ENCODE measurements at places on chromosomes 3 and 15. TPM values are rescaled to one million over a fixed set of nuclear protein-coding genes. Genes with fewer than 3 reads are reported as not detected.

GRCh38 chr15:100189849-100190248 lies 151.9 kb downstream of the ADAMTS17 start:
- no peaks in the 10 kb centered on the region for H3K27me3 ChIP-seq
- H3K27ac ChIP-seq: no peak overlapping the region
- DNase-seq: no peak
- no peaks in the 10 kb centered on the region for H3K4me1 ChIP-seq
- H3K4me3 ChIP-seq: no peak overlapping the region

DNA sequence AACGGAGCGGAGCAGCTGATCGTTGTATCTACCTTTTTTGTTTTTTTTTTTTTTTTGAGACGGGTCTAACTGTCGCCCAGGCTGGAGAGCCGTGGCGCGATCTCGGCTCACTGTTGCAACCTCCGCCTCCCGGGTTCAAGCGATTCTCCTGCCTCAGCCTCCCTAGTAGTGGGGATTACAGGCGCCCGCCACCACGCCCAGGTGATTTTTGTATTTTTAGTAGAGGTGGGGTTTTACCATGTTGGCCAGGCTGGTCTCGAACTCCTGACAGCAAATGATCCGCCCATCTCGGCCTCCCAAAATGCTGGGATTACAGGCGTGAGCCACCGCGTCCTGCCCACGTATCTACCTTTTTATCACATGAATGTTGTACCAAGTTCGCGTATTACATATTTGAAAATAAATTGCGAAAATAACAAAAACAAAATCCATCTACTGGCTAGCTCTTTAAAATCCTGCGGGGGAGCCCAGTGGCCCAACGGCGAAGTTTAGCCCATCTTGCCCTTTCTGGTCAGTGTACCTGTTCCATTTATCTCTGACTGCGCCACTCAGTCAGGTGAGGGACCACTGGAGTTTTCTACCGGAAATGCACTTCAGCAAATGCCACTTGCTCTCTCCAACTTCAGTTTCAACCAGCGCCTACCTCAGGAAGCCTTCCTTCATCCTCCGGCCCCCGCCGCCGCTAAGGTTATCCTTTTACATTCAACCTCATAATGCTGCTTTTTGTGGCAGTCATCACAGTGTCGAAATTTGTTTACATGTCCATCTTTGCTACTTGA lies 1.2 kb upstream of the EIF3J start:
- H3K36me3 ChIP-seq: no peaks in the 10 kb centered on the region
- no peaks in the 10 kb centered on the region for H3K27me3 ChIP-seq
- H3K4me1 ChIP-seq: peaks cover 39% of the 10 kb centered on the region
- DNase-seq: peak; percentile 28
- peak overlapping the region; percentile 42 for H3K4me3 ChIP-seq

GRCh38 chr3:97235179-97235578 lies 420.8 kb downstream of the EPHA6 start:
- H3K36me3 ChIP-seq: no peaks in the 10 kb centered on the region
- H3K4me3 ChIP-seq: no peak overlapping the region
- H3K27ac ChIP-seq: no peak overlapping the region
- H3K4me1 ChIP-seq: peaks cover 6% of the 10 kb centered on the region

- H3K27me3 ChIP-seq: no peaks in the 10 kb centered on the region
- peak overlapping the region; percentile 48 for H3K27ac ChIP-seq
- H3K36me3 ChIP-seq: no peaks in the 10 kb centered on the region
- no peak overlapping the region for H3K4me3 ChIP-seq
- DNase-seq: peak; percentile 23
- H3K4me1 ChIP-seq: peaks cover 8% of the 10 kb centered on the region
Observed at GRCh38 chr3:122996038-122996580, 31.5 kb downstream of the SEMA5B start.

MAPKBP1 gene
- total RNA-seq: 12.5 TPM

DNA sequence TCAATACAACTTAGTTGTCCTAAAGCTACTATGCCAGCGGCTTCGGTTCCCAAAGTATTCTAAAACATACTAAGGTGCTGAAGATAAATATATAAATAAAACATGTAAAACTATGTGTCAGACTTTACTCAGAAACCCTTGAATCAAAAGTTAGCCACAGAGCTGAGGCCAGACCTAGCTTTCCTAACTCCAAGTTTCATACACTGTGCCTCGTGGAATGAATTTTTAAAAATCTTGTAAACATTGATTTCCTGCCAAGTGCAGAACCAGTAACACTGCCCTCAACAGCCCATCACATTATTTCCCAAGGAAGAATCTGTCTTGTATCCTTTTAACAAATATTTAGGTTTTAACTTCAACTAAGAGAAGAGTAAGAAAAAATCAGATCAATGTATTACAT lies 36.4 kb downstream of the TAMM41 start:
- DNase-seq: no peak
- no peak overlapping the region for H3K4me3 ChIP-seq
- peaks cover 5% of the 10 kb centered on the region for H3K36me3 ChIP-seq
- no peak overlapping the region for H3K27ac ChIP-seq
- no peaks in the 10 kb centered on the region for H3K27me3 ChIP-seq

DNA sequence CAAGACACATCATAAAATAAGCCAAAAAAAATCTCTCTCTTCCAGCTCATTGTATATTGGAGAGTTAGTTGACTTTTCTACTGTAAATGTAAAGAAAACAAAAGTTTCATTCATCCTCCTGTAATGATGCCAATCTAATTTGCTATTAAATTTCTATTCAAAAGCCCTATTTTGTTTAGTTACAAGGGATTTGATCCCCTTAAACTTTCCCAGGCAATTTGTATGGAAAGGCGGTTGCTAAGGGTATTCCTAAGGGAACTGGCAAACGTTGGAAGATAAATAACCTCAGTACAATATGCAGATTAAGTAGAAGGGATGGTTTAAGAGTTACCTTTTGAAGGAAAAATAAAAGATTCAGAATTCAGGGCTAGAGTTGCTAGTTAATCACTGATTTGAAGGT lies 352.7 kb downstream of the TIGIT start:
- peaks cover 17% of the 10 kb centered on the region for H3K4me1 ChIP-seq
- H3K4me3 ChIP-seq: no peak overlapping the region
- H3K27me3 ChIP-seq: no peaks in the 10 kb centered on the region
